ENCODE measurements at places on chromosomes 1 and 21.

- DNase-seq = peak; percentile 71
Measured at GRCh38 chr1:6497215-6497866, 5.9 kb upstream of the PLEKHG5 start.

DNA sequence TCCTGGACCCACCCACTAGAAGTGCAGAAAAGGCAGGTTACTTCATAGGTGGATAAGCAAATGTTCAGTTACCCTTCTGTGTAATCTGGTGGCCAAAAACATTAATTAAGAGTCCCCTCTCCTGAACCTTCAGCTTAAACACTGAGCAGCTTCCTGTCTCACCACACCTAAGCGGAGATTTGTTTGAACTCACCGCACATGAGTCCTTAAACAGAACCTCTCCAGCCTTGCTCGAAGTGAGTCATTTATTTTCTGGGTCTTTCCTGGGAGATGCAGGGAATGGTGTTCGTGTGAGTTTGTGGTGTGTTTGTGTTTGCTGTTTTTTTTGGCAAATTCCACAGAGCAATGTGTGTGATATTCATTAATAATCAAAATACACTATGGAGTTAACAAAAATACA, 7.6 kb upstream of the FNBP1L start:
- DNase-seq = no peak

- DNase-seq = peak; percentile 54
Measured at GRCh38 chr1:10646347-10646861, 150.0 kb downstream of the CASZ1 start.

DNA sequence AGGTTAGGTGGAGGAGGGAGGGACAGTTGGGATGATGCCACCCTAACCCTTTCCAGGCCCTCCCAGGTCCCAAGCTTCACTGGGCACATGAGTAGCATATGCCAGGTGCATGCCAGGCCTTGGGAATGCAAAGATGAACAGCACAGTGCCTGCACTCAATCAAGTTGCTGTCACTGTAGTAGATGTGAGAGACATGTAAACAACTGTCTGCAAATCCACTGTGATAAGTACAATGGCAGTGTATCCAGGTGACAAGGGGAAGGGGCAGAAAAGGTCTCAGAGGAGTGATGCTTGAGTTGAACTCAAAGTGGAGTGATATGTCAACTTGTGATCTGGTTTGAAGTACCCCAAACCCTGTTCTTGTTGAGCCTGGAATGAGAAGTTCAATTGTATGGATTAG, 49.5 kb upstream of the LRRN2 start:
- DNase-seq = no peak

GRCh38 chr1:26820784-26821269, 5.7 kb upstream of the ZDHHC18 start:
- DNase-seq = no peak

GRCh38 chr1:31417148-31417547, 4.1 kb downstream of the SERINC2 start:
- no peak for DNase-seq

DNA sequence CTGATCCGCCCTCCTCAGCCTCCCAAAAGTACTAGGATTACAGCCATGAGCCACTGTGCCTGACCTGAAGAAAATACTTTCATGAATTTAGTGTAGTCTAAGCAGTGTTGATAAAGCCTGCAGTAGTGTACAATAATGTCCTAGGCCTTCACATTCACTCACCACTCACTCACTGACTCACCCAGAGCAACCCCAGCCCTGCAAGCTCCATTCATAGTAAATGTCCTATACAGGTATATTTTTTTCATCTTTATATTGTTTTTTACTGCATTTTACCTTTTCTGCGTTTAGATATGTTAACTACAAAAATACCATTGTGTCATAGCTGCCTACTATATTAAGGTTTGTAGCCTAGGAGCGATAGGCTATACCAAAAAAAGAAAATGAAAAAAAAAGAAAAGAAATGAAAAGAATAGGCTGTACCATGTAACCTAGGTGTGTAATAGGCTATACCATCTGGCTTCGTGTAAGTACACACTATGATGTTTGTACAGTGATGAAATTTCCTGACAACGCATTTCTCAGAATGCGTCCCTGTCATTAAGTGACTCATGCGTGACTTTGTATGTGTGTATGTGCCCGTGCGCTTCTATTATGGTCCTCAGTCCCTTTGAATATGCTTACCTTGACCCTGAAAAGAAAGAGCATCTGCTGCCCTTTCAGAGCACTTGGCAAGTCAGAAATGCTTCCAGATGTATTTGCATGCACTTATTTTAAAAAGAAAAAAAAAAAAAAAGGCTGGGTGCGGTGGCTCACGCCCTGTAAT, 9.2 kb upstream of the SLAMF8 start:
- no peak for DNase-seq

- no peak for DNase-seq
Measured at GRCh38 chr1:109210058-109210457, 3.7 kb upstream of the SARS1 start.

DNA sequence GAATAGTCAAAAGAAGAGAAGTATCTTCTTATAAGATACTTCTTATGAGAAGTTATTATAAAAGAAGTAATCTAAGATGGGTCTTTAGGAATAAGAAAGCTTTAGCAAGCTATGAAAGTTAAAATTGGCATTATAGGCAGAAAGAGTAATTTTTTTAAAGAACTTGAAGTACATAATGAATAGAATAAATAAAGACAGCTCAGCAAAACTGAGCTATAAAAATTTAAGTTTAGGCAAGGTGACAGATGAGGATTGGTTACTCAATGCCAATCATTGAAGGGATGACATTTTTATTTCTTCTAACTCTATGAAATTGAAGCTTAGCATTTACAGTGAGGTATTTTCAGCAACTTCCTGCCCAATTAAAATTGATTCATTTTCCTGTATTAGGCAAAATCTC, 966.8 kb downstream of the BRINP3 start:
- no peak for DNase-seq

- no peak for DNase-seq
Measured at GRCh38 chr1:208544053-208544452, 299.9 kb upstream of the PLXNA2 start.

All from myocyte (in vitro differentiated cells).